ENCODE measurements at places on chromosomes 11 and 22.

GRCh38 chr11:31676280-31676982 is 134.7 kb downstream of the PAX6 start:
- DNase-seq, result no peak

DNA sequence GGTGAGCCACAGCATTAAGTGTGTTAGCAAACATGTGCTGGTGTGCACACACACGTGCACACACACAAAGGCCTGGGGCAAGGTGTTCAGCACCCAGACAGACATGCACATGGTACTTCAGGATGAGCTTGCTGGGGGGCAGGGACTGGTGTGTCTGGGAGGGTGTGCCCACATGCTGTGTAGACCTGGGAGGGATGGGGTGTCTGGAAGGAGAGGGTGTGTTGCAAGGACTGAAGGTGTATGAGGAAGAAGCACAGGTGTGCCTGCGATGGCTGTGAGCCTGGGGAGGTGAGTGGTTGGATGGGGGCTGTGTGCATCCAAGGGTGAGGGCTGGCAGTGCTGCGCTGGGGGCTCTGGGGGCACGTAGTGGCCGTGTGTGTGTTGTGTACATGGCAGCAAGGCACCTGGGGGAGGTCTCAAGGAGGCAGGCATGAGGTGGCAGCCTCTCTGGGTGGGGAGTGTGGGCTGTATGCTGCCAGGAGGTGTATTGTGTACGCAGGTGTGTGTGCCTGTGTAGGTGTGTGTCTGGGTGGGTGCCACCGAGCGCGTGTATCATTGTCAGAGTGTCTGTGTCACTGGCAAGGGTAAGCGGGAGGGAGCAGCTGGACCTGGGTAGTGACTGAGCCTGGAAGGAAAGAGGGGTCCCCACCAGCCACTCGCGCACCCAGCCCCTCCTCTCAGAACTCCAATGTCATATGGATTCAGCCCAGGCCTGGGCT is 2.2 kb downstream of the NRXN2 start:
- DNase-seq, result no peak

GRCh38 chr11:10324474-10324873 is 19.6 kb downstream of the ADM start:
- no peak for DNase-seq

DNA sequence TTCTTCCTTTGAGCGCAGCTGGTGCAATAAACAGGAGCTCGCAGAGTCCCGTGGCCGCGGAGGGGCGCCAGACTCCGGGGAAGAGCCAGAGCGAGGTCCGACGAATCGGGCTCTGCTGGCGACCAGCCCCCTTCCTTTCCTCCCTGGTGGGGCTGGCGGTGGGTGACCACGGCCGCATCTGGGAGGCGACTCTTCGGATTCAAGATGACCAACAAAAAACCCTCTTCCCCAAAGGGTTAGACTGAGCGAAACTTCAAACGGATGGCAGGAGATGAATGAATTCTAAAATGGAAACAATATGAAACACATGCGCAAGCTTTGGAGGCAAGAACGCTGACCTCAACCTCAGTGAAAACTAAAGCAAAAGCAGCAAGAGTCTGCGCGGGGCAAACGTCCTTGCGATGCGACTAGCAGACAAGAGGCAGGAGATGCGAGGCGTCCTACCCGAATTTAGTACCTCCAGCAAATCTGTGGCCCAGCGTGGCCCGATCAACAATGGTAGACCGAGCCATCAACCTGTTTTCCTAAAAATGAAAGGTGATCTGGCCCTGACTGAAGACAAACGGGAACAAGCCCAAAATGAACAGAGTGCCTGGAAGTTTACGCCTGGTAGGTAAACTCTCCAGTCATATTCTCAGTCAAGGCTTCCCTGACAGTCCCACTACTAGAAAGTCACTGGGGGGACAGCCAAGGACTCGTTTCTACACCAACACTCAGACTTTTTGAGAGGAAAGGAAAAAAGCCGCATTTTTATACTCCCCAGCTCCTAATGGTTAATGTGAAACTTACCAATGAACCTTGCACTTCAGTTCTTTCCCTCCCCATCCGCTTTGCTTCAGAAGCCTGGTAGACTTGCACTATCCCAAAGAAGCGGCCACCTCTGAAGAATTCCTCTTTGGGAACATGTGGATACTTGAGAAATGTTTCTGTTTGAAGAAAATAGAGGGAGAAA is 11.6 kb downstream of the MMP3 start:
- peak; percentile 83 for DNase-seq

GRCh38 chr11:128508770-128509510 is 78.4 kb downstream of the ETS1 start:
- peak; percentile 60 for DNase-seq

GRCh38 chr11:119974051-119974450 is 163.9 kb downstream of the TRIM29 start:
- no peak for DNase-seq

DNA sequence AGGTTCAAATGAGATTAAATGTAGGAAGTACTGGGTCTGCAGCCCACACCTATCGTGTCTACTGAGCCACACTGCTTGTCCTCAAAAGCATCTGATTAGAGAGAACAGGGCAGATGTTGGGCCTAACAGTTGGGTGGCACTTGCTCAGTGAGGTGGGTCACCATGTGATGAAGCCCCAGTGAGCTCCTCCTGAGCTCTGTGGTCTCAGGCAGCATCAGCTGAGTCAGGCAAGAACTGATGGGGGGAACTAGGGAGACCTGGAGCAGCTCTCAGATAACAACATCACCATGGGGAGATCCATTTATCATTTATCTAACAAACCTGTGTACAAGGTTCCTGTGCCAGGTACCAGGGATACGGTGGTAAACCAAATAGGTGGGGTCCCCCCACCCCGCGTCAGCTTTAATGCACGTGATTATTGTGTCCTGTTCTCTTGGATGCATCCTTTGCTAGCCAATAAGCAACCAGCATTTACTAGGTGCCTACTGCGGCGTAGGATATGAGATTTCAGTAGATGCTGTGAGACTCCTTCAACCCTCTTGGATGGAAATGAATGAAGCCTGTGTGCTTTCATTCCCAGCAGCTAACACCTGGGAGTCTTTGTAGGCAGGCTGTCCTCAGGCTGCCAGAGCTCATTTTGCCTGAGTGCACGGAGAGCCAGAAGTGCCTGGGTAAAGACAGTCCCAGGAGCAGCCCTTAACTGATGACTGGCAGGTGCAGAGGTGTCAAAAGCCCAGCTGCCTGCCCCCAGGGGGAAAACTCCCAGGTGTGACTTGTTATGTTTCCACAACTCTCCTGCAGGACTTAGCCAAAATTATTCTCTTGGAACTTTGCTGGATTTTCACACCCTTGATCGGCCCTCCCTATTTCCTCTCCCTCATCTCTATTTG is 73.6 kb upstream of the NARS2 start:
- DNase-seq, result no peak

- no peak for DNase-seq
These were observed 13.1 kb downstream of the APOL2 start for GRCh38 chr22:36226189-36226588.

- DNase-seq, result peak; percentile 93
These were observed 13.7 kb downstream of the ARHGEF17 start for GRCh38 chr11:73321604-73322381.

- peak; percentile 71 for DNase-seq
These were observed 216.5 kb downstream of the NAV2 start for GRCh38 chr11:19929147-19929546.

DNA sequence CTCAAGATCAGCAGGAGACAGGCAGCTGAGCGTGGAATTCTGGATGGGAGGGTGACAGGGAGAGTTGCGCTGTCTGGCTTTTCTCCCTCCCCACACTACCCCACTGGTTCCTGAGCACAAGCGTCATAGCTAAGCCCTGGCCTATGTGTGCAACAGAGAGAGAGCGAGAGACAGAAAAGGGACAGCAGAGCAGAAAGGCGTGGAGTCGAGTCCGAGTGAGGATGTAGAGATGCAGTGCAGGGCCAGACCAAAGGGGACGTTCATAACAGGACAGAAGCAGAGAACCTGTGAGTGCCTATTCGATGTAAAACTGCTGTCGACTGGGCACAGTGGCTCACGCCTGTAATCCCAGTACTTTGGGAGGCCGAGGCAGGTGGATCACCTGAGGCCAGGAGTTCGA is 94.0 kb upstream of the TMEM45B start:
- no peak for DNase-seq

DNA sequence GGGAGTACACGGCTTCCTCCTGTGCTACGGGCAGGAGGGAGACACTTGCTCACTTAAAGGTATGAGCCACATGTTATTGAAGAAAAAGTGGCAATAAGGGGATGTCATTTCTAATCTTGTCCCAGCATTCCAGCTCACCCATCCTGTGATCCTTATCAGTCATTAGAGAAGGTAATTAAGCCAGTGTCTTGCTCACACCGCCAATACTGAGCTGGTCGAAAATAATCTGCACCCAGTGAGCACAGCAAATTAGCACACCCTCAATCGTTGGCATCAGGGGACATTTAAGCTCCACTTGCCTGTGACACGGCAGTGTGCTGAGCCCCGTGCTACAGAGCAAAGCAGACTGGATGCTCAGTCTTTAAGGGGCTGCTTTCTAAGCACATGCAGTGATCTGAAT is 510.7 kb downstream of the OPCML start:
- no peak for DNase-seq

- DNase-seq, result no peak
These were observed 194.4 kb downstream of the CTTN start for GRCh38 chr11:70592641-70593165.

DNA sequence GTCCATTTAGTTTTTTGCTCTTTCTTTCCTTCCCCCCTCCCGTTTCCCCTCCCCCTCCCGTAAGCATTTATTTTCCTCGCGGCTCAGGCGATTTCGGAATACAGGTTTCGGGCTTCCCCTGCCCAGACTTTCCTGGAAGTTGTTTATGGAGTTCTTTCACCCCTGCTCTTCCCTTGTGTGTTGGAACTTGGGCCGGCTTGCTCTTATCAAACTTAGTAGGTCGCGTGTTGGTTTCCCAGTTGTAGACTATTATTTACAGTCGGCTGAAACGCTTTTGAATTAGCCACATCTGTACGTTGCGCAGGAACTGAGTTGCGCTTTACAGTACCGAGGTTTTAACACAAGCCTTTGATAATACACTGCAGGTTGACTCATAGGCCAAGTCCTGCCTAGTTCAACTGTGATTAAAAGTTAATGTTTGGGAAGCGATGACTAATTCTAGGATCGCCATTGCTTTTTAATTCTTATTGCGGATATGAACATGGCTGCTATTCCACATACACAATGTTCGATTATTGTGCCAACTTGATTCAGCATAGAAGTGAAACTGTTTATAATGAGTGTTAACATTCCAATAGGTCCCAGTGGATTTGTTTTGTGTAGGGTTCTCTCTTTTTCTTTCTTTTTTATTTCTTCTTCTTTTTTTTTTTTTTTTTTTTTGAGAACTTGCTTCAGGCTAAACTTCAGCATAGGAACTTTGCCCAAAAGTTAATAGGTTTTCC is 1.7 kb downstream of the YAP1 start:
- peak; percentile 91 for DNase-seq

GRCh38 chr11:63564056-63564774 is 1.0 kb upstream of the PLAAT2 start:
- DNase-seq, result no peak

- DNase-seq, result no peak
These were observed 71.2 kb upstream of the WNT11 start for GRCh38 chr11:76277298-76278175.

- no peak for DNase-seq
These were observed 977.4 kb upstream of the FAT3 start for GRCh38 chr11:91247009-91247735.

DNA sequence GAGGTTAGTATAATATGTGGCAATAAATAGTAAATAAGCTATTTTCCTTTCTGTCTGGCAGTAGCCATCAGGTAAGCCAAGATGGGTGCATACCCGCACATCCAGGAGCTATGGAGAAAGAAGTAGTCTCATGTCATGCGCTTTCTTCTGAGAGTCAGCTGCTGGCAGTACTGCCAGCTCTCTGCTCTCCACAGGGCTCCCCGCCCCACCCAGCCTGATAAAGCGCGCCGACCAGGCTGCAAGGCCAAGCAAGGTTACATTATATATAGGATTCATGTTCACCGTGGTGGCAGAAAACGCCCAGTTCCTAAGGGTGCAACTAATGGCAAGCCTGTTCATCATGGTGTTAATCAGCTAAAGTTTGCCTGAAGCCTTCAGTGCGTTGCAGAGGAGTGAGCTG is 126.2 kb downstream of the ATG16L2 start:
- DNase-seq, result no peak

GRCh38 chr11:75652936-75653335 is 15.9 kb downstream of the MAP6 start:
- DNase-seq, result no peak

- peak; percentile 70 for DNase-seq
These were observed 94.4 kb downstream of the SLC1A2 start for GRCh38 chr11:35324981-35325380.

DNA sequence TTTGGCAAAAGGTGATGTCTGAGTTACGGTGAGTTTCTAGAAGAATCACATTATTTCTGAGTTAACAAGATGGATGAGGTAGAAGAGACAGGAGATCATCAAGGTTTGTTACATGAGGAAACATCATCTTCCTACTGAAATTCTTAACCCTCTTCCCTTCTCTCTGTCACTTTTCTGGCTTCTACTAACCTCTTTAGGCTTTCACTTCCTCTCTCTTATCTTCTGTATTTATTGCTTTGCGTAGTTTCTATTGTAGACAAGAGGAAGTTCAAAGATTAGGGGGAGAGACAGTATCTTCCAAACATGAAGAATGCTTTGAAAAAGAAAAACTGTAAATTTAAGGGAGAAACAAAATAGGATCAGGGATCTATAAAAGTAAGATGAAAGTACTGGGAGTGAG is 75.4 kb downstream of the TRPC6 start:
- DNase-seq, result no peak

DNA sequence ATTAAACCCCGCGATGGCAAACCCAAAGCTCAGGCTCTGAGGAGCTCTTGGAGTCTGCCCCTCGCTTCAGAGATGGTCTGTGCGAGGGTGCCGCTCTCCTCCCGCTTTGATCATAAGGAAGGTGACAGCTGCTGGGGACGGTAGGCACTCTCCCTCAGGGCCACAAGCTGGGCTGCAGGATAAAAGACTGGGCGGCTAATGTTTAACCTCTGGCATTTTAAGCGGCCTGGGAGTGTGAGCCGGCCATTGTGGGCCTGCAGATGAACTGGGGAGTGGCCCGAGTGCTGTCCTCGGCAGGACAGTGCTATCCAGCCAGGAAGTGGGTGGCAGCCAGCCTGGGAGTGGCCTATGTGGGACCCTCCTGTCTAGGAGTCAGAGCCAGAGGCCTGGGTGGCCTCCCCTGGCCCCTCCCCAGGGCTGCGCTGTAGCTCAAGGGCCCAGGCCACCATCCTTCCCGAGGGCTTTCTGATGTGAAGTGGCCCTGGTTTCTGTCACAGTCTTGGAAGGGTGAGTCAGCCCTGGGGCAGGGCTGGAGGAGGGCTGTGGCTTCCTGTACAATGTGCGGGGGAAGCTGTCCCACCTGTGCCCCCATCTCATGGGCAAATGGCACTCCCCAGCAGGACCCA is 58.7 kb upstream of the PRODH start:
- DNase-seq, result no peak

Measured in EL (cell line).